Stimulated activated CD4-positive, alpha-beta T cell treated with anti-CD3 and anti-CD28 coated beads, Interleukin-1b, Interleukin-23, amount 100 ng/mL, for 24 hours (primary cell): ENCODE measurements at places on chromosomes 16 and 17.

- no peak for DNase-seq
These were observed 28.4 kb upstream of the ZNF423 start for GRCh38 chr16:49884033-49885015.

GRCh38 chr17:48755356-48755755 is 26.8 kb upstream of the HOXB13 start:
- DNase-seq: no peak

DNA sequence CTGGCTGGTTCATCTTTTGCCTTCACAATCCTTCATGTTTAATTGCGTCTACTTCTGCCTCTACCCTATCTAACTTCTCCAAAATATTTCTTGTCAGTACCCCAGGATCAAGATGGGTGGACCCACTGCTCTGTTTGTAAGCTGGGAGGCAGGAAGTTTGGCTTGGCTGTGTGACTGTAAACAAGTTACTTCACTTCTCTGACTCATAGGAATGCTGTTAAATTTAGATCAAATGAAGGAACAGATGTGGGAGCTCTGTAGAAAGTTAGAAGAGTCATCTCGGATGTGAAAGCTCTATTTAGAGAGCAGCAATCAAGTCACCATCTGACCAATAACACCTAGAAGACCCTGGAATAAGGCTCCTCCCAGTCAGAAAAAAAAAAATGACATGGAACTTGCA is 55.2 kb upstream of the MRTFB start:
- no peak for DNase-seq

DNA sequence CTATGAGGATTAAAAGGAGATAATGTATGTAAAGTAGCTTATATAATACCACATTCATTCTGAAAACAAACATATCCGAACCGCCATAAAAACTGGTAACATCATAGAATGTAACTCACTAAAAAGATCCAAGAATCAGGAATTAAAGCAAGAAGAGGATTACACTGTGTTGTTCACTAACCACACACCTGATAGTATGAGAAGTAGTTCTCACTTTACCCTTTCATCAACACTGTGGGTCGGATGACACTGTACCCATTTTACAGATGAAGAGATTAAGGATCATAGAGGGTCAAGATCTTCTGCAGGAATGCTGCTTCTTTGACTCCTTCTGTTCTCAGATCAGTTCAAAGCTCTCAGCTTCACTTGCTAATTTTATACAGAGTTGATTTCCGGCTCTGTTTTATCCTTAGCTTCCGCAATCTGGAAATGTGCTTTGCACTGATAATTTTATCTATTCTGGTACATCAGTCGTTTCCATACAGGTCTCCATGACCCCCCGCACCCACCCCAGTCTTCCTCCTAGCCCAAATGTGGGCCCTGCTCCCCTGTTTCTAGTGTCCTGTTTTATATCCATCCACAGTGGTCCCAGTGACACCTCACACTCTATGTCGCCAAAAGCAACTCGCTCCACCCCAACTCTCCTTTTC is 288.6 kb upstream of the CCL2 start:
- no peak for DNase-seq

GRCh38 chr17:80785477-80786178 is 206.0 kb upstream of the CHMP6 start:
- DNase-seq: no peak

DNA sequence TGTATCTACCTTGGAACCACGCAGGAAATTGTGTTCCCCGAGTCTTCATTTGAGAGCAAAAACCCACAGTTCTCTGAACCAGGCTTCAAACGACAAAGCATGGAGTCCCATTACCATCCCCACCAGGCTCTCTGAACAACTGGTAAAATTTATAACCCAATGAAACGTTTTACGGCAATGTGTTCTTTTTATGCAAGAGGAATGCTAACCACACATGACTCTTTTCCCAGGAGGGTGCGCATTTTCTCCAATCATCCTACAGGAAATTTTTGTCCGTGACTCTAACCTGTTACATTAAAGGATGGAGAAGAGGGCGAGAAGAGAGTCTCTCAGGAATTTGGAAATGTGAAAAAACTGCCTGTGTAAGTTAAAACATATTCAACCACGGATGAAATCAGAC is 17.8 kb downstream of the STX8 start:
- DNase-seq: no peak

DNA sequence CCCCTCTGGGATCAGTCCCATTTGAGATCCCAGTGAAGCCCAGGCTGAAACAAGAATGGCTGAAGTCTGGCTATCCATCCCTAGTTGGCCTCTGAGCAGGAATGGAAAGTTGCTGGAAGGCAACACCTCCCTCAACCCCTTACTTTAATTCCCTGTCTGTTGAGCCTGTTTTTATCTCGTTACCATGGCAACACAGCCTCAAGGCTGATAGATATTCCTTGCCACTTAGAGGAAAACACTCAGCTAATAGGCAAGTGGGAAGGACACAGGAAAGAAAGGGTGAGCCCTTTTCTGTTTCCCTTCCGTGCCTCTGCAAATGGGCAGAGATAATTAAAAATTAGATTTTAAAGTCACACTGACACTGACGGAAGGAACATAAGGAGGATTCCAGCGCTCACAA is 75.5 kb upstream of the CLEC3A start:
- no peak for DNase-seq

- no peak for DNase-seq
These were observed 24.3 kb downstream of the CDK12 start for GRCh38 chr17:39485555-39485954.

DNA sequence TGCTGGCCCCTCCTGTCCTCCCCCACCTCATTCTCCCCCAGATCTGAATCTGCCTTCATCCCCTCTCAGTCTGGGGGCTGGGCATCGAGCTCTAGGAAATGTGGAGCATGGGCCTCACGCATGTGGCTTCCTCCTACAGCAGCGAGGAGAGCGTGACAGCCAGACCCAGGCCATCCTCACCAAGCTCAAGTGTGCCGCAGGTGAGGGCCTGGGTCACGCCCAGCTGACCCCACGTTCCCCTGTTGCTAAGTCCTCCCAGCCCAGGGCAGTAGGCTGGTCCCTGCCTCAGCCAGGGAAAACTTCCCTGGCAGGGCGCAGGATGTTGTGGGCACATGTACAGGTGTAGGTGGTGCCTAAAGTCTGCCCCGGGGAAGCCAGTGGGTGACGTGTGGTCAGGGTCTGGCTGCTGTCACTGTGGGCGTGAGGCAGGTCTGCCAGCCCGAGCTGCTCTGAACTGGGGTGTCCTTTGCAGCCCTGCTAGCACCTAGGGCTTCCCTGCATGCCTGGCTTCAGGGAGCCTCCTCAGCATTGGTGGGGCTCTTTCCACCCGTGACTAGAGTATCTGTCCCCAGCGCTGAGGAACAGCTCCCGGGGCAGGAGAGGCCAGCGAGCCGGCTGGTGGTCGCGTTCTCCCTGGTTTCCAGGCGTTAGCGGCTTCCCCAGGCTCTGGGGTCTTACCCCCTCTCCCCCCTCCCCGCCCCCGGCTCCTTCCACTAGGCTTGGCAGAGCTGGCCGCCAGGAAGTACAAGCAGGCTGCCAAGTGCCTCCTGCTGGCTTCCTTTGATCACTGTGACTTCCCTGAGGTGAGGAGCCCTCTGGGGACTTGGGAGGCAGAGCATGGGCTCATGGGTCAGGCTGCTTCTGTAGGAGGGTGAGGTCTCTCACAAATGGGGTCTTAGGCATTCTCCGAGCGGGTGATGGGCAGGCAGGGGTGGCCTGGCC is 3.6 kb downstream of the GPS1 start:
- no peak for DNase-seq

DNA sequence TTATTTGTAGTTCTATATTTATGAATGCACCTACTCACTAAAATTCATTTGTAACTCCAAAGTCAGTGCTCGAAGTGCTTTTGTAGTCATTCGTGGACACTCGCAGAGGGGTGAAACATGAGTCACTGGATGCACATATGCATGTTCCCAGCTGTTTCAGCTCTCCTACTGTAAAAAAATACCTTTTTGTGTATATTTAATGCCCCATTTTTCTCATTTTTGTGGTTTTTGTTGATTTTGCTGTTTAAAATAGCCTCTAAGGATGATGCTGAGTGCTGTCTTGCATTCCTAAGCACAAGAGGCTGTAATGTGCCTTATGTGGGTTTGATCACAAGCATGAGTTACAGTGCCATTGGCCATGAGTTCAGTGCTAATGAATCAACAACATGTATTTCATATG is 30.6 kb downstream of the CENPV start:
- no peak for DNase-seq

DNA sequence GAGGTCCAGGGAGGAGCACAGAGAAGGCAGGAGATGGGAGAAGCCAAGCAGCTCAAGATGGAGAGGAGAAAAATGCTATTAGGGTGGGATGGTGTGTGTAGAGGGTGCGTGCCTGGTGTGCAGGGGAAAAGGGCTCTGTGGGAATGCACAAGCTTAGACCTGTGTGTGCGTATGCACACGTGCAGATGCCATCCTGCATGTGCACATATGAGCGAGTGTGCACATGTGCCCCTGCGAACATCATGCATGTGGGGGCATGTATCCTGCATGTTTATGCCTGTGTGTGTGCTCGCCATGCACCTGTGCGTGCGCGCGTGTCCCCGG is 438 bp upstream of the KCNJ12 start:
- no peak for DNase-seq

- peak; percentile 38 for DNase-seq
These were observed 198.6 kb downstream of the RPTOR start for GRCh38 chr17:80743181-80743771.

- no peak for DNase-seq
These were observed 755 bp downstream of the RPL3L start for GRCh38 chr16:1953734-1954133.

- DNase-seq: no peak
These were observed 11.6 kb upstream of the CBX4 start for GRCh38 chr17:79850571-79851460.

DNA sequence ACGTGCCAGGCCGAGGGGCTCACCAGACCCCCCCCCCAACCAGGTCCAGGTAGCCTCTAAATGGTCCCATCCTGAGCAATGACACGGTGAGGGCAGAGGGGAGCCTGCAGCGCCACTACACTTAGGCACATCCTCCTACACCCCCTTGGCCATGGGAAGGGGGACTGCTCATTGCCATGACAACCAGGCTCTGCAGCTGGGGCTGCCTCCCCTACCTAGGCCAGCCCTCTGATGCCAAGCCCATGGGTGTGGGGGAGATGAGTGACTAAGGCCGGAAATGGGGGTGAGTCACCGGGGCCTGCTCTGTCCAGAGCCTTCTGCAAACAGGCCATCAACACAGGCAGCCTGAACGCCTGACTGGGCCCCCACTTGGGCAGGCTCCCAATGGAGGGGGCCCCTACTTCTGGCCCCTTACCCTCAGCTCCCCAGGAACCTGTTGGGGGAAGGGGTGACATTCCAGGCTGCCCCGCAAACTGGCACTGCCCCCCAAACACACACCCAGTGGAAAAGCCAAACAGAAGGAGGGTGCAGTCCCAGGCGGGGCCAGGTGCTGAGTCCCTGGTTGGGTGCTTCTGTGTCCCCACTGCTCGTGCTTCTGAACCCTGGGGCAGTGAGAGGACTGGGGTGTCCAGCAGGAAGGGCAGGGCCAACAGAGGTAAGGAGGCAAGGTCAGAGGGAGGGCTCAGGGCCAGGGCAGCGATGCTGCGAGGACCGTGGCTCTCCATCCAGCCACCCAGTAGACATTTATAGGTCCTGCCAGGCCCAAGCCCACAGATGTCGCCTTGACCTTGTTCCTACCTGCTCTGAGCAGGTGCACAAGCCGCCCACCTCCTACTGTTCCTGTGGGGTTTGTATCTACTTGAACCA is 8.2 kb downstream of the PLCD3 start:
- DNase-seq: no peak

- no peak for DNase-seq
These were observed 19.3 kb upstream of the SLFN13 start for GRCh38 chr17:35467824-35468223.

DNA sequence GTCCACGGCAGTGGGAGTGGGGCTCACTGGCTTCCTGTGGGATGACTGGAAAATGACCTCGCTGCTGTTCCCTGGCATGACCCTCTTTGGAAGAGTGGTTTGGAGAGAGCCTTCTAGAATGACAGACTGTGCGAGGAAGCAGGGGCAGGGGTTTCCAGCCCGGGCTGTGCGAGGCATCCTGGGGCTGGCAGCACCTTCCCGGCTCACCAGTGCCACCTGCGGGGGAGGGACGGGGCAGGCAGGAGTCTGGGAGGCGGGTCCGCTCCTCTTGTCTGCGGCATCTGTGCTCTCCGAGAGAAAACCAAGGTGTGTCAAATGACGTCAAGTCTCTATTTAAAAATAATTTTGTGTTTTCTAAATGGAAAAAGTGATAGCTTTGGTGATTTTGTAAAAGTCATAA is 7.8 kb upstream of the RNF213 start:
- DNase-seq: peak; percentile 83

GRCh38 chr16:85514598-85515318 is 98.4 kb upstream of the GSE1 start:
- no peak for DNase-seq

- no peak for DNase-seq
These were observed 292.0 kb upstream of the CCL2 start for GRCh38 chr17:33962857-33963655.

GRCh38 chr17:9098242-9098825 is 77.0 kb downstream of the NTN1 start:
- no peak for DNase-seq

GRCh38 chr17:12553625-12554024 is 112.1 kb upstream of the MYOCD start:
- DNase-seq: no peak

DNA sequence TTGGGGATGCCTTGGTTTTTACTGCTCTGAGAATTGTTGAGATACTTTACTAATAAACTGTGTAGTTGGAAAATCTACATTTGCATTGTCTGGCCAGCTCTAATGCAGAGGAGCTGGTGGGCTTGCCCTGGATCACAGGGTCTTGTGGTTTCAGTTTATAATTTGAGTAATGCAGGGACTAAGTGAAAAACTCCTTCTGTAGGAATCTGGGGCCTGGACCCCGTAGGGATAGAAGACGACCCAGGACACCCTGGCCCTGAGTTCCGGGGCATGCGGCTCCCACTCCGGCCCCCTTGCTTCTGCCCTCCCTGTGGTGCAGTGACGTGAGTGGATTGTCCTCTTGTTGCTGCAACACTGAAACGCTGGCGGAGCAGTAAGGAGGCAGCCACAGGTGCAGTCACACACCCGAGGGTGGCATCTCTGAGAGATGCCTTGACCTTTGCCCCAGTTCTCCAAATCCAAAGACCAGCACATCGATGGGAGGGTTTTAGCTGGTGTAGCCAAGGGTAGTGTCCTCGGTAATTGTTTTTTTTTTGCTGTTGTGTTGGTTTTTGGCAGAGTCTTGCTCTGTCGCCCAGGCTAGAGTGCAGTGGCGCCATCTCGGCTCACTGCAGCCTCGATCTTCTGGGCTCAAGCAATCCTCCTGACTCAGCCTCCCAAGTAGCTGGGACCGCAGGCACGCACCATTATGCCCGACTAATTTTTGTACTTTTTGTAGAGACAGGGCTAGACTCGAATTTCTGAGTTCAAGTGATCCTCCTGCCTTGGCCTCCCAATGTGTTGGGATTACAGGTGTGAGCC is 2.6 kb upstream of the RPL13 start:
- DNase-seq: no peak
